Left renal cortex interstitium (tissue), 4 donors: ENCODE measurements at places on chromosomes 4 and X. TPM values are rescaled to one million over a fixed set of nuclear protein-coding genes. Genes with fewer than 3 reads are reported as not detected.

The HOPX gene
- 16.5 TPM for polyA plus RNA-seq

The GSX2 gene
- not detected for polyA plus RNA-seq

DNA sequence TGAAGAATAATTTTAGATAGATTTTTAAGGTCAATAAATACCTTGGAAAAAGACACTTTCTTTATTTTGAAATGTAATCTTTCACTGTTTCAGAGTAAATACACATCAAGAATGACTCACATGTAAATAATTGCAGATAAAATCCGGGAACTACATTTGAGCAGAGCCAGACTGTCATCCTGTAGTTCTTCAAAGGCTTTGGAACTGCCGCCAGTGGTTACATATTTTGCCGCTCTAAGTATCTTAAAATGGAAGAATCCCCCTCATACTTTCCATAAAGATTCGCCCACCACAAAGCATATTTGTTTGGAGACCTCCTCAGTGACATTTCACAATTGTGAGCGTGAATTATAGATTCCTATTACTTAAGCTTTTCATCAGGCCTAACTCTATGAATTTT lies 607.8 kb upstream of the ZFP42 start:
- DNase-seq: no peak

The HPGD gene
- polyA plus RNA-seq: 88.5 TPM

DNA sequence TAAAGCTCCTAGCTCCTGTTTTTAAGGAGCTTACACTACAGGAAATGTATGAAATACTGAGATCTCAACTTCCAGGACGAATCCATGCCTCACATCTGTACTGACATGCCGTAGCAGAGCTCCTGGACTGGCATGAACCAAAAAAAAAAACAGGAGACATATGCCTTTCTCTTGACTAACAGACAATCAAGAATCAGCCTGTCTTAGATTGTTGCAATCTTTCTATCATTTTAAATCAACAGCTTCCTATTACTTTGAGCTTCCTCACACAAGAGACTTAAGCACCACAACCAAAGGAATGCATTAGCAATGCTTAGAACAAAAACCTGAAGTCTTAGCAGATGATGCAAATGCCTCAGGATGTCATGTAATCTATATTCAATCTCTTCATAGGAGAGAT lies 34.7 kb upstream of the AREG start:
- DNase-seq: no peak
